ENCODE measurements at places on chromosomes 4 and X. TPM values are rescaled to one million over a fixed set of nuclear protein-coding genes. Genes with fewer than 3 reads are reported as not detected.

GRCh38 chr4:123939621-123940020 lies 543.0 kb downstream of the SPRY1 start:
- no peaks in the 10 kb centered on the region for H3K36me3 ChIP-seq
- DNase-seq = peak; percentile 22
- H3K27me3 ChIP-seq = no peaks in the 10 kb centered on the region
- no peak overlapping the region for H3K27ac ChIP-seq
- peaks cover 13% of the 10 kb centered on the region for H3K4me1 ChIP-seq

GRCh38 chr4:150679765-150680343 lies 97.9 kb downstream of the MAB21L2 start:
- H3K4me3 ChIP-seq = no peak overlapping the region
- no peak for DNase-seq
- H3K27me3 ChIP-seq = no peaks in the 10 kb centered on the region
- H3K4me1 ChIP-seq = no peaks in the 10 kb centered on the region
- H3K36me3 ChIP-seq = peaks cover 2% of the 10 kb centered on the region

DNA sequence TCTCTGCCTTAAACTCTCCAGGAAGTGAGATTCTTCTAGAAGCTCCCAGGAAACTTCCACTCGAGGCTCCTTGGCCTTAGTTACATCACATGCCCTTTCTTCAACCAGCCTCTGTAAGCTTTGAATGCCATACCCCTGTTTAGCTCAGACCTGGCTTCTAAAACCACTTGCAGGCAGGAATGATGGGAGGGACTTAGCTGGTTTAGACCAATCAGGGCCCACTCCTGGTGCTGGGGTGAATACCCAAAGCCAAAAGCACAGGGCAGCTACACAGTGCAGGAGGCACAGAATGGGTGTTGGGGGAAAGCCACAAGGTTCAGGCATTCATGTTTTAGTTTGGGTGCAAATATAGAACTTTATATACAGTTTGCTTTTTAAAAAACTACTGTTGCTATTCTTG lies 296.2 kb downstream of the FRMPD4 start:
- H3K4me1 ChIP-seq = no peaks in the 10 kb centered on the region
- no peak overlapping the region for H3K4me3 ChIP-seq
- DNase-seq = no peak
- peaks cover 19% of the 10 kb centered on the region for H3K27me3 ChIP-seq
- no peak overlapping the region for H3K27ac ChIP-seq

- H3K4me3 ChIP-seq = peak overlapping the region; percentile 68
- H3K27me3 ChIP-seq = no peaks in the 10 kb centered on the region
- peak; percentile 36 for DNase-seq
- H3K36me3 ChIP-seq = peaks cover 5% of the 10 kb centered on the region
These were observed 362 bp downstream of the NCAPG start for GRCh38 chr4:17811078-17811603.

DNA sequence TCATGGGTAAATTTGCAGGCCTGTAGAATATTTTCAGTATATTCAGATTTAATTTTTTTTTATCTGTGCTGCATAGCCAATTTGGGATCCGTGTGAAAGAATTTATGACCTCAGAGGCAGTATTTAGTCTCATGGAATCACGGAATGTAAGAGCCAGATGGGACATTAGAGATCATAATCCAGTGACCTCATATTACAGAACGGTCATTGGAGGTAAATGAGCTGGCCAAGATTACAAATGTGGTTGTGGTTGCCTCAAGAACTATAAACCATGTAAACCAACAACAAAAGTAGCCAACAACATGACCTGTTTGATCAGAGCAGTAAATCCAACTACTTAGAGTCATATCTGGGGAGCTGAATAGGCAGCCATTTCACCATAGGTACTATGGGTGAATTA lies 71.6 kb downstream of the AMOT start:
- no peaks in the 10 kb centered on the region for H3K4me1 ChIP-seq
- H3K36me3 ChIP-seq = no peaks in the 10 kb centered on the region
- no peak overlapping the region for H3K4me3 ChIP-seq
- H3K27ac ChIP-seq = no peak overlapping the region
- no peaks in the 10 kb centered on the region for H3K27me3 ChIP-seq

GRCh38 chr4:110681381-110681780 lies 58.5 kb upstream of the PITX2 start:
- H3K27ac ChIP-seq = no peak overlapping the region
- no peaks in the 10 kb centered on the region for H3K27me3 ChIP-seq
- no peaks in the 10 kb centered on the region for H3K36me3 ChIP-seq
- no peak overlapping the region for H3K4me3 ChIP-seq

GPR82 gene
- total RNA-seq = 0.54 TPM

DNA sequence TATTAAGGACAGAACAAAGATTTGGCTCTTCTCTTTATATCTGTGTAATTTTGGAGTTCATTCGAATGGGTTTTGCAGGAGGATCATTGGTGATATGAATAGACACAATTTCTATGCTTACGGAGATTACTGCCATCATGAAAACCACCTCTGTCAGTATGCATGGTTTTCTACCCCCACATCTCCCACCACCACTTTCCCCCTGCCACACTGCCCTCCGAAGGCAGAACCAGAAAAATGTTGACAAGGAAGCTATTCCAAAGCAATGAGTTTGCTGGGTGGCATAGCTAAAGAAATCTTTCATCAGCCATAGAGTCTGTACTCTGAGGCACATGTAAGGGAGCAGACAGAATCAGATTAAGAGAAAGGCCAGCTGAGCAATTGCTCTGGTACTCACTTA lies 567.3 kb upstream of the ACTRT1 start:
- no peaks in the 10 kb centered on the region for H3K4me1 ChIP-seq
- H3K27me3 ChIP-seq = no peaks in the 10 kb centered on the region
- H3K4me3 ChIP-seq = no peak overlapping the region
- H3K36me3 ChIP-seq = no peaks in the 10 kb centered on the region

ASB9 gene
- 7.5 TPM for total RNA-seq

DNA sequence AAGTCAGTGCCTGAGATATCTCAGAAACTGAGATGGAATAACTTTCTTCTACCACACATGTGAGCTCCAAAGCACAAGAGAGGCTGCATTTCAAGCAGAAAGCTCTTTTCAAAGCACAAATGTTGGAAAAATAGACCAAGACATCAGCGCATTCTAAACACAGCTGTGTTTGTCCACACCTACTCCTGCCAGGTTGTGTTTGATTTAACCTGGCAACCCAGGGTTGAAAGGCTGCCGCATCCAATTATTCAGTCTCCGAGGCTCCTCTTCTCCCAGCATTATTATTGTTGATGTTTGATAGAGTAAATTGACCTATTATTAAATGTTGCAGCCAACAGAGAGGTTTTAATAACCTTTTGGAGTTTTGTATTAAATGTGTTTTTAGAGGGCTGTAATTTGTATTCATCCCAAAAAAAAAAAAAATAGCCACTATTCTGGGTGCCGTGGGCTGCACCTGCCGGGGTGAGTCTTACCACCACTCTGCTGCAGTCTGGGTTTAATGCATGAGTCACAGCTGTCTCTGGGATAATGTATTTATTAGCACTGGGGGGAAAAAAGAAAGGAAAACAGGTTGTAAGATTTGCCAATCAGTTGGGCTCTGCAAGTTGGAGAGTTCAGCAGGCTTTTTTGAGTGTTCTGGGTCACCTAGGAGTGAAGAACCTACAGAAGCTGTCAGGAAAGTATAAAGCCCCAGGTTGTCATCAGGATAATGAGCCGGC lies 105.2 kb upstream of the NOCT start:
- no peak for DNase-seq
- peaks cover 9% of the 10 kb centered on the region for H3K4me1 ChIP-seq
- peak overlapping the region; percentile 49 for H3K27ac ChIP-seq

S100P gene
- 34.2 TPM for total RNA-seq

- no peaks in the 10 kb centered on the region for H3K27me3 ChIP-seq
- H3K27ac ChIP-seq = no peak overlapping the region
- no peaks in the 10 kb centered on the region for H3K36me3 ChIP-seq
- no peak overlapping the region for H3K4me3 ChIP-seq
These were observed 3.0 kb upstream of the TBX22 start for GRCh38 chrX:80011522-80011921.

SYNPO2 gene
- 27.6 TPM for total RNA-seq
